Stimulated activated CD8-positive, alpha-beta memory T cell treated with anti-CD3 and anti-CD28 coated beads, Interleukin-7, amount 100 ng/mL, for 1 hour (primary cell): ENCODE measurements at places on chromosomes 7 and 10.

GRCh38 chr7:98621573-98622482, 4.7 kb downstream of the NPTX2 start:
- no peak for DNase-seq

GRCh38 chr7:32916006-32916405, 24.4 kb upstream of the KBTBD2 start:
- DNase-seq, result no peak

- no peak for DNase-seq
These were observed 4.0 kb downstream of the GFRA1 start for GRCh38 chr10:116268976-116269375.

DNA sequence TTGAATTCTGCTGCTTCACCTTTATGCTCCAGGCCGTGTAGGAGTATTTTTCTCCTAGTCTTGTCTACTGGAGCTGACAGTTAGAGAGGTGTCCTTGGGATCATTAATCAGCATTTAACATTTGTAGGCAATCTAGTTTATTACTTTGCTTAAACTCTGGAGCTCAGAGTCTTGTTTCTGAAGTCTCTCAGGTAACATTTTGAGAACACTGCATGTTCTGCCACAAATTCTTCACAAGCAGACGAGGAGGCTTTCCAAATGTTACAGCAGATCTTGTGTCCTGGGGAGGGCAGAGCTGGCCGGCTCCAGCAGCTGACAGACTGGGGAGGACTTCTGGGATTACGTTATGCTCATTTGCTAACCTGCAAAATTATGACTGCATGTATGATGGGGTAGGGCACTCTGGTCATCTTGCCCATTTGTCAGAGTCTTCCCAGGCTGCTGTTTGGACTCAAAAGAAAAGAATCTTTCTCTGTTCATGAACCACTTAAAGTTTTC, 50.5 kb downstream of the GALNT17 start:
- no peak for DNase-seq

- DNase-seq, result no peak
These were observed 134.8 kb downstream of the MLLT10 start for GRCh38 chr10:21668831-21669230.

- no peak for DNase-seq
These were observed 248.0 kb upstream of the NPY start for GRCh38 chr7:24036033-24036412.
